Vagina (tissue), 2 donors: ENCODE measurements at places on chromosomes 1 and 21. TPM values are rescaled to one million over a fixed set of nuclear protein-coding genes. Genes with fewer than 3 reads are reported as not detected.

DNA sequence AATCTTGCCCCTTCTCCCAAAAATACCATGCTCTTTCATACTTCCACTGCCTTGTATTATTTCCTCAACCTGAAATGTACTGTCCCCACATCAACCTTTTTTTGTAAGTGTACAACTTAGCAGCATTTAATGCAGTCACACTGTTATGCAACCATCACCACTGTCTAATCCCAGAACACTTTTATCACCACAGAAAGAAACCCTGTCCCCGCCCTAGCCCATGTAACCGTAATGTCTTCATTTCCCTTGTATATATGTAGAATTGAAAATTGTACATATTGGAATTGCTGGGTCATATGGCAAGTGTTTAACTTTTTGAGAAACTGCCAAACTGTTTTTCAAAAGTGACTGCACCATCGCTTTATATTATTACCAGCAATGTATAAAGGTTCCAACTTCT, 37.4 kb downstream of the PTP4A2 start:
- no peaks in the 10 kb centered on the region for H3K27me3 ChIP-seq
- no peaks in the 10 kb centered on the region for H3K36me3 ChIP-seq
- H3K27ac ChIP-seq: no peak overlapping the region
- H3K4me1 ChIP-seq: no peaks in the 10 kb centered on the region
- no peak overlapping the region for H3K4me3 ChIP-seq
- DNase-seq: no peak

DNA sequence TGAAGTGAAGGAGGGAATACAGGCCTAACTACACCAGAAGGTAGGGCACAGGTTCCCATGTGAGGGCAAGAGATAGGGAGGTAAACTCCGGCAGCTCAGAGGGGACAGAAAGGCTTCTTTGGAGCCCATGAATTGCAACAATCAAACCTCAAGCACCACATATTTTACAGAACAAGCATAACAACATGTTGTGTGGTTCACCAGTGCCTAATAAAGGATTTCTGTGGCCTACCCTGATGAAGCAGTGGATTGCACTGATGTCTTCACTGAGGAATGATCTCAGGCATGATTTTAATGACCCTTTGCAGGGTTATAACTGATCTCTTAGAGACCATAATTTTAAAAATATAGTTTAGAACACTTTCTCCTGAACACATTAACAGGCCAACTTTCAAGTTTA, 77.4 kb downstream of the RUNX1 start:
- peaks cover 5% of the 10 kb centered on the region for H3K4me1 ChIP-seq
- H3K27ac ChIP-seq: no peak overlapping the region
- H3K4me3 ChIP-seq: no peak overlapping the region
- H3K27me3 ChIP-seq: no peaks in the 10 kb centered on the region
- H3K36me3 ChIP-seq: no peaks in the 10 kb centered on the region

GRCh38 chr1:164794356-164794755, 235.4 kb downstream of the PBX1 start:
- H3K27ac ChIP-seq: peak overlapping the region; percentile 72
- no peak overlapping the region for H3K4me3 ChIP-seq
- DNase-seq: no peak
- no peaks in the 10 kb centered on the region for H3K36me3 ChIP-seq
- H3K4me1 ChIP-seq: peaks cover 53% of the 10 kb centered on the region

- no peak for DNase-seq
- H3K4me3 ChIP-seq: no peak overlapping the region
- H3K36me3 ChIP-seq: no peaks in the 10 kb centered on the region
- H3K4me1 ChIP-seq: peaks cover 7% of the 10 kb centered on the region
Observed at GRCh38 chr1:232145768-232146167, 484.2 kb downstream of the SIPA1L2 start.

GJA5 gene
- total RNA-seq: 11.5 TPM
